ENCODE measurements at places on chromosomes 6 and 20. TPM values are rescaled to one million over a fixed set of nuclear protein-coding genes. Genes with fewer than 3 reads are reported as not detected.

Gene CDH26
- total RNA-seq: 0.10 TPM

GRCh38 chr6:45074439-45074838 is 253.7 kb upstream of the RUNX2 start:
- no peak for DNase-seq

Gene COL9A3
- total RNA-seq: not detected

DNA sequence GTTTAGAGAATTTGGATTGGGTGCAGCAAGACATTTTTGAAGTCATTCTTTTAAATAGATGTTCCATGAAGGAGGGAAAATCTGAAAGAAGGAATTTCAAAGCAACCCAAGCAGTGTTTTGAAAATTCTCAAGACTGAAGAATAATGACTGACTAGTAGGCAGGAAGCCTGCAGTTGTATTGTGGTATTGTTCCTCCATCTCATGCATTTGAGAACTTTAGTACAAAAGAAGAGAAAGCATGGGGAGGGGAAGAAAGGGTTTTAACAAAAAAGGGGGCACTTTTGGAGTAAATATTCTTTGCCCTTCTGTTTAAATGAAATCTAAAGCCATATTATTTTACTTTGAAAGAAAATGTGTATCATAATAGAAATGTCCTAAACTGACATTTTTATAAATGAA is 6.6 kb downstream of the NCOA3 start:
- DNase-seq: no peak

DNA sequence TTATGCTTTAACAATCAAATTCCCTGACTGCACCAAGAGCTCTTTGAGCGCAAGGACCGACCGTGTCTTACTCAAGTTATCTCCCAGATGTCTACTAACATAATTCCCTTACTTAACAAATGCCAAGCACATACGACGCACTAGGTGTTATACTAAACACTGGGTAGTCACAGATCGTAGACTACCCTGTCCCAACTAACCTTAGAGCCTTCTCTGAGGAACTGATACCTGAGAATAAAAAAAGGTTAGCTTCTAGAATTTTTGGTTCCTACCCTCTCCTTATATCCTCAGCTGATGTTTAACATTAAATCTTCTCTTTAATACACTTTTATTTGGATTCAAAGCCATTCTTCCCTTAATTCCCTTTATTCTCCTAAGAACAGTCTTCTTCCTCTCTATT is 38.5 kb downstream of the EPB41L2 start:
- DNase-seq: no peak
